ENCODE measurements at places on chromosomes 16 and 17.
A peak's percentile ranks its signal among the peaks of the same experiment; 100 is the strongest.

- no peak for DNase-seq
Observed at GRCh38 chr17:82143333-82143732, 45.3 kb upstream of the FASN start.

DNA sequence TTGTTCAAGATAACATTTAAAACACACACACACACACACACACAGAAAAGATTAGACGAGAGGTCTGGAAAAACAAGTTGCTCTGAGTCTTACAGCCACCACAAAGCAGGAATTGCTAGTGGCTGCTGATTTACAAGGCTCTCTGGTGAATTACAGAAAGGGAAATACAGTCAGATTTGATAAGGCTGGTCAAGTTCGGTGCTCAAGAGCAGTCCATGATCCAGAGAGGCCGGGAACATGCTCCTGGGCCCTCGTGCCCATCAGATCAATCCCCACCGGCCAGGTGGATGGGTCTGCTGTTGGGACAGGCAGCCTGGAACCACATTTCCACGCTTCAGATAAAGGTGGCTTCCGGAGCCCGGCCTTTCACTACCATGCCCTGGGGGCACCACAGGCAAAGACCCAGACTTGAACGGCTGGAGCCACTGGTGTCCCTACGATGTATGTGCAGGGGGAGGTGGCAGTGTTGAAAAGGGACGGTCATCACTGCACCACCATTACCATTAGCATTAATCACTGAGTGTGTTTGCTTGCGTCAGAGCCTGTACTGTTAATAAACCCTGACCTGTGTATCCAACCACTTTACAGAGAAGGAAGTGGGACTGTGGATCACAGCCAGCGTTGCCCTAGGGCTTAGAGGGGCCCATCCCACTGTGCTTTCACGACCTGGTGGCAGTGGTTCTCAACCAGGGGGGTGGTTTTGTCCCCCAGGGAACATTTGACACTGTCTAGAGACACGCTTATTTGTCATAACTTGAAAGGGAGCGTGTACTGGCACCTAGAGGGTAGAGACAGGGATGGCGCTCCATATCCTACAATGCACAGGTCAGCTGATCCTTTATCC, 95.1 kb downstream of the XYLT1 start:
- DNase-seq, result no peak

- no peak for DNase-seq
Observed at GRCh38 chr16:8519179-8519578, 71.1 kb downstream of the TMEM114 start.

DNA sequence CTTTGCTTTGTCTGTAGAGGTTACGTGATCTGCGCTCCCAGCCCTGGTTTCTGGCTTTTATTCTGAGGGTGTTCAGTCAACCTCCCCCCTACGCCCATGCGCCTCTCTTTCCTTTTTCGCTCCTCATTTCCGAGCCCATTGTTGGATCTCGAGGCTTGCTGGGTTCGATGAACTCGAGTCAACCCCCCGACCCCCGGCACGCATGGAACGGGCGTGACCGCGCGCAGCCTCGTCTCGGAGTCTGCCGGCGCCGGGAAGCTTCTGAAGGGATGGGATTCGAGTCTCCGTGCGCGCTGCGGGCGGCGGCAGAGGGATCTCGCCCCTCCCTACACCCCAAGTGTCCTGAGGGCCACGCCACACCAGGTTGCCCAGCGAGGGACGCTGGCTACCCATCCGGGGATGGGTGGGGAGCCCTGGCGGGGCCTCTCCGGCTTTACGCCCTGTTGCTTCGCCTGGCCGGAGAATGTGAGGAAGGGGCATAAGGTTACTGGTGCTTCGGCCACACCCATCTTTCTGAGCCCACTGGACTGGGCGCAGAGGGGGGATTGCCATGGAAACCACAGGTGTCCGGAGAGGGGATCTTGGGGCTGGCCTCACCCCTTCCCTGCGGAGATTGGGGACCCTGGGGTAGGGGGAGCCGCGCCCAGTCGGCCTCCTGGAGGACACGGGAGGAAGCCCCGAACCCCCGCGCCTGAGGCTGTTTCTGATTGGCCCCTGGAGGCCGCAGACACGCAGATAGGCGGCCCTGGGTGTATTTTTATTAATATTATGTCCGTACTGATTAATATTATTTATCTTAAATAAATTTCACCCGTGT, 1.8 kb downstream of the MAPT start:
- DNase-seq, result no peak

- no peak for DNase-seq
Observed at GRCh38 chr17:47213540-47213939, 4.4 kb downstream of the MYL4 start.

DNA sequence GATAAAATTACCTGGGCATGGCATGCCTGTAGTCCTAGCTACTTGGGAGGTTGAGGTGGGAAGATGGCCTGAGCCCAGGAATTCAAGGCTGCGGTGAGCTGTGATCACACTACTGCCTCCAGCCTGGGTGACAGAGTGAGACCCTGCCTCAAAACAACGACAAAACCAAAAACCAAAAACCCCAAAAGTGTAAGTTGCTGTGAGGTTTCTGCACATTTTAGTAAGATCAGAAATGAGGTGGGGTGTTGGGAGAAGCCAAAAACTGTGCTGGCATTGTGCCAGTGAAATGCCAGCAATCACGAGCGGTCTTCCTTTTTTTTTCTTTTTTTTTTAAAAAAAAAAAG, 114.6 kb downstream of the PITPNC1 start:
- DNase-seq, result peak; percentile 25
